ENCODE measurements at places on chromosomes 1 and 21.
A peak's percentile ranks its signal among the peaks of the same experiment; 100 is the strongest.

DNA sequence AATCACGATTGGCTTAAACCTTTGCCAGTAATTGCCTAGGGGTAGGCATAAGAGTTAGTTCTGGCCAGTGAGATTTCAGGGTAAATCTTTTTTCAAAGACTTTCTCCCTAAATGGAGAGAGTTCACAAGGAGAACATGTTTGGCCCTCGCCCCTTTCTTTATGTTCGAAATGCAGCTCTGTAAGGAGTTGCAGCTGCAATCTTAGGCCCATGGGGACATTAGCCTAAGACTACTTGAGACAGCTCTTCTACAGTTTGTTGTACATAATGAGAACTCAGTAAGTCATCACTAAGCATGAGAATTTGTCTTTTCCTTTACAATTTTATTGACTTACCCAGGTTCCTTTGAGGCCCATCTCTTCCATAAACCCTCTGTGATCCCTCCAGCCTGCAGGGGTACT lies 40.4 kb upstream of the GADD45A start:
- no peak for DNase-seq

DNA sequence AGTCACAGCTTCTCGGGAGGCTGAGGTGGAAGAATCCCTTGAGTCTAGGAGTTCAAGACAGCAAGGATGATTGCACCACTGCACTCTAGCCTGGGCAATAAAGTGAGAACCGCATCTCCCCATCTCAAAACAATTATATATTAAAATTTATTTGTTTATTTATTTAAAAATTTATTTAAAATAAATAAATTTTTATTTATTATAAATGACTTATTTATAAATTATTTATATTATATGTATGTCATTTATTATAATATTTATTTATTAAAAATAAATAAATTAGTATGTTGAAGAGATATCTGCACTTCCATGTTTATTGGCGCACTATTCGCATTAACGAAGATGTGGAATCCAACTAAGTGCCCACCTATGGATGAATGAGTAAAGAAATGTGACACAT lies 683.2 kb upstream of the BRINP3 start:
- DNase-seq, result no peak

DNA sequence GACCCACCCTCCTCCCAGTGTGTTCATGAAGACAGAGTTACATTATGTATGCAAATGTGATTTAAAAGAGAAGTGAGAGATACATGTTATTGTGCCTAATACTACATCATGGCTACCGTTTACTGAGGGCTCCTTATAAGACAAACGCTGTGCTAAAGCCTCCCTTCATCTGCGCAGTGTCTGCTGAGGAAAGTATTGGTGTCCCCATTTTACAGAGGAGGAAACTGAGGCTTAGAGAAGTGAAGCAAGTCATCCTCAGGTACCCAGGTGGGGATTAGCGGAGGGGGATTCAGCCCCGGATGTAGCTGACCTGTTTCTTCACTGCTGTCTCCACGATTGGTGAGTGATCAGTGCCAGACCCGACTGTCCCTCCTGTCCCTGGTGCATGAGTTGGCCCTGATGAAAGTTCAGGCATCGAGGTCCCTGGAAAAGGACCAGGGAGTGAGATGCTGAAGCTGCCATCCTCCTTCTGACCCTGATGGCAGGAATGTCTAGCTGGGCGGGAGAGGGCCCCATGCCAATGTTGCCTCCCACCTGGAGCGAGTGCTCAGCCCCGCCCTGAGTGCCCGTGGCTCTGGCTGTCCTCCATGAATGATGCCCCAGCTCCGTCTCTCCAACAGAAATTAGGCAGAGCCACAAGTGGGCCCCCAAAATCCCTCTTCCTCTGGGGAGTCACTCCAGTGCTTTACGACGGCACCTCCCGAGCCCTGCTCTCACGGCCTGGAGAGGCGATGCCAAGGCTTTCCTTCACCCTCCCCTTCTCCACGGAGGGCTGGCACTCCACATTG lies 204.7 kb downstream of the KAZN start:
- DNase-seq, result no peak

DNA sequence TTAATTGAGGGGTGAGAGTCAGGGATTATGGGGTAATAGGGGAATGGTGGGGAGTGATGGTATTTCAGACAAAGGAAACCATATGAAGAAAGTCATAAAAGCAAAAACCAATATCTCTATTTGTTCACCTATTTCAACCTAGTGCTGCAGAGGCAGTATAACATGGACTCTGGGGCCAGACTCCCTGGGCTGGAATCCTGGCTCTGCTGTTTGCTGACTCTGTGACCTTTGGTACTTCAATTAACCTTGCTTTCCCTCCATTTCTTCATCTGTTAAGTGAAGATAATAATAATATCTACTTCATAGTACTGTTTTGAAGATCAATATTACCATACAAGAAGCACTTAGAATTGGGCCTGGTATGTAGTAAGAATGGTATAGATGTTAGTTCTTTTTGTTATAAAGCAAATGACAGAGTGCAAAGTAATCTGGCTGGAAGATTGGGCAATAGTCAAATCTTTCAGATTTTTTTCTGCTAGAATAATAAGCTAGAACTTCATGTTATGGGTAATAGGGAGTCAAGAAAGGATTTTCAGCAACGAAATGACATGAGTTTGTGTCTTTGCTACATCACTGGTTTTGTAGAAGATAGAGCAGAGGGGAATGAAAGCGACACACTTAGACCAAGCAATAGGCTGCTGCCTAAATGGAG lies 9.0 kb downstream of the EPHX4 start:
- DNase-seq, result no peak

GRCh38 chr1:220776720-220777326 lies 9.9 kb upstream of the MTARC1 start:
- DNase-seq, result peak; percentile 58

- no peak for DNase-seq
These were observed 11.1 kb downstream of the CHD5 start for GRCh38 chr1:6168947-6169586.

- DNase-seq, result no peak
These were observed 27.6 kb downstream of the SPATA21 start for GRCh38 chr1:16409536-16410152.

DNA sequence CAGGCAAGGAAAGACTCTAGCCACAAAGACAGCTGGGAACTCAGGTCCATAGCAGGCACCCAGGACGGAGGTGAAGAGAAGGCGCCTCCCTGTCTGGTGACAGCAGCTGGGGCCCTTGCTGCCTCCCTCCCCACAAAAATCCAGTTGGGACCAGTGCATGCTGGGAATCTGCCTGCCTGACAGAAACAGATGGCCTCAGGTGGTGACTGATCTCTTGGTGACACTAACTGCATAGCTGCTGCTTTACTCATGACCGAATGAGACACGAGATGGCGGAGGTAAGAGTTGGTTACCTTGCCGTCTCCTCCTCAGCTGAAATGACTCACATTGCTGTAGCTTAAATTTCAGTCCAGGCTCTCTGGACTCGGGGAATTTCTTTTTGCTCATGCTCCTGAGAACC lies 130.3 kb downstream of the FGGY start:
- peak; percentile 94 for DNase-seq

DNA sequence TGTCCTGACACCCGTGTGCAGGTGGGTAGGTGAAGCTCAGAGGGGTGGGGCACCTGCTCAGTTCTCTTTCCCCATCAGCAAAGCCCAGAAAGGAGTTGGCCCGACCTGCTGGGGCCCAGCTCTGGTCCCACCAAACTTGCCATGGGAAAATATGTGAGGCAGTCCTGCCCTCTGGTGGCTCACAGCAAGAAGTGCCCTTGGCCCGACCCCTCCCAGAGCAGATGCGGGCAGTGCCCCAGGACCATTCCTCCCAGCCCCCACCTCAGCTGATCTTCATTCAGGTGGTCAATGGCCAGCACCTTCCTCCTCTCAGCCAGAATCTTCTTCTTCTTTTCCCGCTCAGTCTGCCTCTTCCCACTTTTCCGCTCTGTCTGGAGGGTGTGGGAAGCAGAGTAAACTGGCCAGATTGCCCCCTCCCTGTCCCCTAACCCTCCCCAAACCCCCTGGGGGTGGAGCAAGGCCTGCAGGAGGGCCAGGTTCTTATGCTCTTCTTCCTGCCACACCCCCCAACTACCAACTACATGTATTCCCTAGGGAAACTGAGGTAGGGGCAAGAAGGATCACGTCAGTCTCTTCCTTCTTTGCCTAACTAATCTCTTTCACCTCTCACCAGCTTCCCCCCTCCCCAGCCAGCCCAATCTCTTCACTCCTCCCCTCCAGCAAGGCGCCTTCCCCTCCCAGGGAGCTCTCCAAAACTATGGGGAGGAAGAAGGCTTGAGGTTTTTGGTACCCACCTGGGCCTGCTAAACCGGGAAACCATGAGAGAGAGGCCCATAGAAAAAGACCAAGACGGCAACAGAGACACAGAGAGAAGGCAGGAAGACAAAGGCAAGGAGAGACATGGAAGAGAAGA lies 15.6 kb downstream of the TNNT2 start:
- peak; percentile 36 for DNase-seq

DNA sequence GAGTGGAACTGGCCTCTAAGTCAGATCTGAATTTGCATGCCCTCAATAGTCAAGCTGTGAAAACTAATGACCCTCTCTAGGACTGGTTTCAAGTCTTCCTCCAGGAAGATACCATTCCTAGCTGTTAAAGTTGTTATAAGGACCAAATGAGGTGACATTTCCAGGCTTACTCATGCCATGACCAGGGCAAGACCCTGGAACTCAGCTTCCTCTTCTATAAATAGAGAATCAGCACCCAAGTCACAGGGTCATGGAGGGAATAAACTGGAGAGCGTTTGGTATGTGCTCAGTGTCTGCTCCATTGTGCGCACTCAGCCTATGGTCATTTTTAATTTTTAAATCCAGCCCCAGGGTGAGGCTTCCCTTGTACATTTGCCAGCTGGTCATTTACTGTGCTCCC lies 2.5 kb downstream of the S100A9 start:
- no peak for DNase-seq

GRCh38 chr1:221503268-221503667 lies 238.6 kb downstream of the DUSP10 start:
- DNase-seq, result no peak

- DNase-seq, result no peak
These were observed 8.6 kb downstream of the WNT9A start for GRCh38 chr1:227938911-227939790.

- no peak for DNase-seq
These were observed 13.5 kb downstream of the ATP1A2 start for GRCh38 chr1:160129046-160129445.

GRCh38 chr1:233664804-233665574 lies 51.1 kb downstream of the KCNK1 start:
- no peak for DNase-seq

DNA sequence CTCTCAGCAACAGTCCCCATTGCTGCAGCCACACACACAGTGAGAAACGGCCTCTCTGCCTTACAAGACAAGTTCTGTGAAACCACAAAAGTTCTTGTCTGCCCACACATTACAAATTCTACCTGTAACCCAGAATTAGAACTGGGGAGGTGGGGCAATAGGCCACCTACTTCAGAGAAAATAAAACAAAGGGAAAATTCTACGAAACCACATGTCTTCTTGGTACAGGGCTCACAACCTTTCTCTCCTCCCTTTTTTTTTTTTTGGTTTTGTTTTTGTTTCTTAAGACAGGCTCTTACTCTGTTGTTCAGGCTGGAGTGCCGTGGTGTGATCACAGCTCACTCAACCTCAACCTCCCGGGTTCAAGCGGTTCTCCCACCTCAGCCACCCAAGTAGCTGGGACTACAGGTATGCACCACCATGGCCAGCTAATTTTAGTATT lies 30.2 kb downstream of the LPAR3 start:
- DNase-seq, result no peak

DNA sequence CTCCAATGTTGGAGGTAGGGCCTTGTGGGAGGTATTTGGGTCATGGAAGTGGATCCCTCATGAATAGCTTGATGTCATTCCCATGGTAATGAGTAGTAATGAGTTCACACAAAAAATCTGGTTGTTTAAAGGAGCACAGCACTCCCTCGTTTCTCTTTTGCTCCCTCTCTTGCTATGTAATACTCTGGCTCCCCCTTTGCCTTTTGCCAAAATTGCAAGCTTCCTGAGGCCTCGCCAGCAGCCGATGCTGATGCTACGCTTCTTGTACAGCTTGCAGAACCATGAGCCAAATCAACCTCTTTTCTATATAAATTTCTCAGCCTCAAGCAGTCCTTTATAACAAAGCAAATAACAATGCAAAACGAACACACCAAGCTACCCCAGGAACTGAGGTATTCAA lies 80.9 kb downstream of the LHX9 start:
- DNase-seq, result no peak

DNA sequence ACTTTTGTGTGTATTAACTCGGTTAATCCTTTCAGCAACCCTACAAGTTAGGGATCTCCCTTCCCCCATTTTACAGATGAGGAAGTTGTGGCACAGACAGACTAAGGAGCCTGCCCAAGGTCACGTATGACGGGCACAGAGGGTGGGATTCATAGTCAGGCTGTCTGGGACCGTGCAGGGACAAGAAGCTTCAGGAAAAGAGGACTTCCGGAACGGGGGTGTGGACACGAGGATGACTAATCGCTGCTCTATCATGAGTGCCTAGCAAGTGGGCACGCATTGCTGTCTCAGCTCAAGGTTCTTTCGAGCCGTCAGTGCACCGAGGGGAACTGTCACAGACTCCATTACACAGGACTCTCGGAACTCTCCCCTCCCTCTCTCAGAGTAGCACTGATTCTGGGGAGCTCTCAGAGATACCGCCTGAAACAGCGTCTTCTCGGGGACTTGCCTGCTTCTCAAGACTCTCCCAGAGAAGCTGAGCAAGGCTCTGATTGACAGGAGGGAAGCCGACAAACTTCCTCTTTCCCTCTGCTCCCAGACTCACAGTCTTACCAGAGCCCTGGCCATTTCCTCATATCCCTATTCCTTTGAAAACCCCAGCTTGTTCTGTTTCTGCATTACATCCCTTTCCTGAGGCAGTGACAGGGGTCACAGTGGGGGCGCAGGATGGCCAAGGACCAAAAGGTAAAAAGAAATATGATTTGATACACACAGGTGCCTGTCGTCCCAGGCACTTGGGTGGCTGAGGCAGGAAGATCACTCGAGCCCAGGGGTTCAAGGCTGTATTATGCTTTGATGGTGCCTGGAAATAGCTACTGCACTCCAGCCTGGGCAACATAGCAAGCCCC lies 14.4 kb downstream of the FHAD1 start:
- no peak for DNase-seq

GRCh38 chr1:231584117-231584516 lies 42.5 kb upstream of the DISC1 start:
- no peak for DNase-seq

- DNase-seq, result no peak
These were observed at the start of gene MX2 for GRCh38 chr21:41361786-41362604. Gene MX2, plus strand, starts transcription at chr21:41362027. Its CDS starts 14,880 bp downstream, at chr21:41376907.

DNA sequence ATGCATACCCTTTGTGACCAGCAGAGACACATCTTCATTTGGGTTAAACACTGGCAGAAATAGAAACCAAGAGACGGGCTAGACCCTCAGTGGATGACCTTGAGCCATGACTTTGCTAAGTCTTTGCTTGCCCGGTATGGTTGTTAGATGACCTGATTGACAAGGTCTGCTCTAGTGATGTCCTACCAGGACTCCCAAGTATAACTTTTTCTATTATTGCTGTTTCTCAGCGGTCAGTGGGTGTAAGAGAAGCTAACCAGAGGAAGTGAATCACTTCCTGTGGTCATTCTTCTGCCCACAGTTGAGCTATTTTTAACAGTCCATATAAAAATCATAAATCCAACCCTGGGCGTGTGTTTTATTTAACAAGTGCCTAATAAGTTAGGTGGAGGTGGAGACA lies 126.2 kb upstream of the ETS2 start:
- no peak for DNase-seq

- DNase-seq, result no peak
These were observed 31.9 kb downstream of the CDCP2 start for GRCh38 chr1:54120698-54121481.

- DNase-seq, result no peak
These were observed 203.2 kb upstream of the LYPLAL1 start for GRCh38 chr1:218970397-218970990.
